CD14-positive monocyte (primary cell): ENCODE measurements at places on chromosomes 7 and 10. TPM values are rescaled to one million over a fixed set of nuclear protein-coding genes. Genes with fewer than 3 reads are reported as not detected.

The LCOR gene
- 10.0 TPM for polyA plus RNA-seq

DNA sequence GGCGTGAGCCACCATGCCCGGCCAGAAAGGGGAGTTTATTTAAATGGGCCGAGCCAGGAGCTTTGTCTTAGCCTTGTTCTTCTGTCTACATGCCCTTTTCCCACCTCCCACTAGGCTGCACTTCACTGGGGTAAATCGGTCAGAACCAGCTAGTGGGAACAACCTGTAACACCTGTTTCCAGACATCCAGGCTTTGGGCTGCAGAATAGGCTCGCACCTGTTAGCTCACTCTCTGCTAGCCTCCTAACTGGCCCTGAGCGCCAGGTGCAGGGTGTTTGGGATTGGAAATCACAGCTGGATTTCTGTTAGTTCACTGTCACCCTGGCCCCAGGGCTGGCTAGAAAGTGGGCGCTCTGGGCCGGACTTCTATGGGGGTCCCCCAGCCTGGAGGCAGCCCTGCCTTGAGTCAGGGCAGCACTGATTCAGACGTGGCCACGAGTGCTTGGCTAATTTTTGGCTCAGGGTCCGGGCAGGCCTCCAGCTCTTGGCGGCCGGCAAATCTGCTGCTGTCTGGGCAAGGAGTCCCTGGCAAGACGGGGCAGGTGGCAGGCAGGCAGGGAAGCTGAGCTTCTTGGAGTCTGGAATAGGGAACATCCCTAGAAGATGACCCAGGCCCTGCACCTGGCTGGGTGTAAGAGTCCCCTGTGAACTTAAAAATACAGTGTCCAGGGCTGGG is 48.6 kb downstream of the GTF2IRD1 start:
- no peak overlapping the region for H3K4me3 ChIP-seq
- H3K4me1 ChIP-seq, result no peaks in the 10 kb centered on the region
- no peak overlapping the region for H3K27ac ChIP-seq
- H3K27me3 ChIP-seq, result no peaks in the 10 kb centered on the region

- no peak for DNase-seq
- peaks cover 77% of the 10 kb centered on the region for H3K27me3 ChIP-seq
- H3K27ac ChIP-seq, result no peak overlapping the region
- H3K4me1 ChIP-seq, result no peaks in the 10 kb centered on the region
Measured at GRCh38 chr7:122315507-122316466, 11.2 kb upstream of the FEZF1 start.

The MRC1 gene
- polyA plus RNA-seq, result 0.11 TPM

DNA sequence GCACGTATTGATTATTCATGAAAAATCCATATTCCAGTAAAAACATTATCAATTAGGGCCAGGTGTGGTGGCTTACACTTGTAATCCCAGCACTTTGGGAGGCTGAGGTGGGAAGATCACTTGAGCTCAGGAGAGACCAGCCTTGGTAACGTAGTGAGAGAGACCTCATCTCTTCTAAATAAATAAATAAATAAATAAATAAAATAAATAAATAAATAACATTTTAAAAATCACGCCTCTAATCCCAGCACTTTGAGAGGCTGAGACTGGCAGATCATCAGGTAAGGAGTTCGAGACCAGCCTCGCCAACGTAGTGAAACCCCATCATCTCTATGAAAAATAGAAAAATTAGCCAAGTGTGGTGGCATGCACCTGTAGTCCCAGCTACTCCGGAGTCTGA is 32.1 kb downstream of the NRBF2 start:
- no peaks in the 10 kb centered on the region for H3K27me3 ChIP-seq
- DNase-seq, result no peak
- no peaks in the 10 kb centered on the region for H3K4me1 ChIP-seq
- no peak overlapping the region for H3K4me3 ChIP-seq
- H3K36me3 ChIP-seq, result peaks cover 64% of the 10 kb centered on the region

The RBP3 gene
- not detected in 2 replicates for polyA plus RNA-seq

The FXYD4 gene
- polyA plus RNA-seq, result not detected

GRCh38 chr10:107059068-107059804 is 105.3 kb downstream of the SORCS1 start:
- H3K36me3 ChIP-seq, result no peaks in the 10 kb centered on the region
- H3K27me3 ChIP-seq, result no peaks in the 10 kb centered on the region
- no peaks in the 10 kb centered on the region for H3K4me1 ChIP-seq

- no peaks in the 10 kb centered on the region for H3K4me1 ChIP-seq
- no peaks in the 10 kb centered on the region for H3K36me3 ChIP-seq
- H3K27me3 ChIP-seq, result no peaks in the 10 kb centered on the region
- no peak overlapping the region for H3K27ac ChIP-seq
- DNase-seq, result no peak
Measured at GRCh38 chr7:11969643-11970042, 137.6 kb upstream of the THSD7A start.
